Right ventricle myocardium superior (tissue), 1 donor: ENCODE measurements at places on chromosomes 4 and X. TPM values are rescaled to one million over a fixed set of nuclear protein-coding genes. Genes with fewer than 3 reads are reported as not detected.

Gene TMEM31
- total RNA-seq = not detected

Gene SMIM10
- total RNA-seq = 4.6 TPM

Gene AKAP14
- not detected for total RNA-seq

Gene YY2
- total RNA-seq = 0.35 TPM

Gene PPP1R2C
- total RNA-seq = not detected

Gene SLIT2
- total RNA-seq = 10.2 TPM

DNA sequence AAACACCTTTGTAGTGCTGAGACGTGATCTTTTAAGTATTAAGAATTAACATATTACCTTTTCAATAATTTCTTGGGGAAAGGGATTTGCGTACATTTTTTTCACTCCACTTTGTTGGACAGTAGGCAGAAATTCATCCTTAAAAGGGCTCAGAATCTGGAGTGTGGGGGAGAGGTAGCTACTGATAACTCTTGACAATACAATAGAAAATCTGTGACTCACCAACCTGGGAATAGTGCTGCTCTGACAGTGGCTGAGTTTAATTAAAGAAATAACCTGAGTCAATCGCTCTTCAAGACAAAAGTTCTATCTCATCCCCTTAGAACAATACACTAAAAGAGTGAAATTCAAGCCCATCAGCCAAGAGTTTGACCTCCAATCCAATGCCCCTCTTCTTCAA is 60.2 kb downstream of the SLC9A7 start:
- no peak for DNase-seq

DNA sequence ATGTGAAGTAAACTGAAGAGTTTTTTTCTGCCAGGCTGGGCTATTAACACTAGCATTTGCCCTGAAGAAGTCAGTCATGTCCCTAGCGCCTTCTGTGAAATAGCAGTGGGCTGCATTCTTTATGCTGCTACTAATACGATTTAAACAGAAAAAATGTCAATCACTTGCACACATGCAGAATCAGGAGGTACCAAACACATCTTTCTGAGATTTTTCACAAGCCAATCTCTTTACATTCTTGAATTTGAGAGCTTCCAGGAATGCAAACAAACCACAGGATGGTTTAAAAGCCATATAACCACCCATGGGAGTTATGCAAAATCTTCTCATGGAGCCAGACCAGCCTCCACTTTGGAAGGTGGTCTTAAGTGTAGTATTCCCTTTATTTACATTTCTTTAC is 220.1 kb downstream of the IQCM start:
- no peak for DNase-seq

DNA sequence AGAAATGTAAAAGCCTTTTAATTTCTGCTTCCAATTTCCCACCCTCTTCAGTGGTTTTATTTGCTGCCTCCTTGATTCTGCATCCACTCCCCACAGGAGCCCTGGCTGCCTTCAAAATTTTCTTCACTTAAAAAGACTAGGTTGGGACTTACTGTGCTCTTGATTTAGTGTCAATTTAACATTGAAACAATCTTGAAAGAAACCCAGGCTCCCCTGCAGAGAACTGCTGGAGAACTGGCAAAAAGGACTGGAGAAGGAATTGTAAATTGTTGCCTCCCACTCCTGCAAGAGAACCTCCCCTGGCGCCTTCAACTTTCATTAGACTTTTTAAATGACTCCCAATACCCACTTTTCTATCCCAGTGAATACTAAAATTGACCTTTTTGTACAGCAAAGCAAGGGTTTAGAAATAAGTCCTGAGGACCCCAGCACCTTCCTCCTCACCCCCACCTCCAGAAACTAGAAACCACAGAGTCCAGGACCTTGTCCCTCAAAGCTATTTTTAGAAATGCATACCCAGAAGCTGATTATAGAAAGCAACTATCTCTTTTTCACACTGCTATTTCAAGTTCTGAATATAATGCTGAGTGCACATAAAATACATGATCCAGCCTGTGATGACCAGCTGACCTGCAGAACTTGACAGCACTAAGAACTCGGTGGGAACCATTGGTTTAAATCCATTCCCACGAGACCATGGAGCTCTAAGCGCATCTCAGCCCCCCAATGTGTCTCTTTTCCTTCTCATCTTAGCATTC is 155.5 kb downstream of the INPP4B start:
- no peak for DNase-seq

DNA sequence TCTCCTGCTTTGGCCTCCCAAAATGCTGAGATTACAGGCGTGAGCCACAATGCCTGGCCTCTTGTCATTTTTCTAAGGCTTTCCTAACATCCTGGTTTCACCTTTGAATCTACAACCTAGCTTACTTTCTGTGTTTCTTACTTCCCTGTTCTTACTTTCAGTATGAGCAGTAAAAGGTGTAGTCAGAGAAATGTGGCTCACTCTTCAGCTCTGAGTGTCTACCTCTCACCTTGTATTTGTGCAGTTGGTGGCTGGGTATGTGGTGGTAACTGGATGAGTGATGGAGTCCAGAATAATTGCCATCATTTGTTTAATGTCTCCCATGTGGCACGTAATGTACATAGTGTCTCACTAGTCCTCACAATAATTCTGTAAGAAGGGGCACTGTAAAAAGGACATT is 19.1 kb upstream of the CXCL11 start:
- no peak for DNase-seq

DNA sequence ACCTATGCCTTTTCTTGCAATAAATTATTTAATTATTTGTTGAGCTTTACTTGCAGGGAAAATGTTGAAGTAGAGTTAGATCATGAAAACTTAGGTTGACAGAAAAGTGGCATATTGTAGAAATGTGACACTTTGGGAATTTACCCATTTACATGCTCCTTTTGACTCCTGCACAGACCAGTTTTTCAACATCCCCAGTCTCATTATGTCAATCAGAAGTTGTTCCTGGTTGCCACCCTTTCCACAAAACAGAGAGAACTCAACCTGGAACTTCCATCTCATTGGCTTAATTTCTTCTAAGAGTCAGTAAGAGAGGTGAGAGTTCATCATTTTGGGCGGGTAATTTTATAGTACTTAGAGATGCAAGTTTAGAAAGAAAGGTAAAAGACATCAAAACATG is 284.6 kb upstream of the ANKRD50 start:
- DNase-seq = no peak

GRCh38 chr4:150510176-150510865 is 71.6 kb upstream of the MAB21L2 start:
- no peak for DNase-seq

DNA sequence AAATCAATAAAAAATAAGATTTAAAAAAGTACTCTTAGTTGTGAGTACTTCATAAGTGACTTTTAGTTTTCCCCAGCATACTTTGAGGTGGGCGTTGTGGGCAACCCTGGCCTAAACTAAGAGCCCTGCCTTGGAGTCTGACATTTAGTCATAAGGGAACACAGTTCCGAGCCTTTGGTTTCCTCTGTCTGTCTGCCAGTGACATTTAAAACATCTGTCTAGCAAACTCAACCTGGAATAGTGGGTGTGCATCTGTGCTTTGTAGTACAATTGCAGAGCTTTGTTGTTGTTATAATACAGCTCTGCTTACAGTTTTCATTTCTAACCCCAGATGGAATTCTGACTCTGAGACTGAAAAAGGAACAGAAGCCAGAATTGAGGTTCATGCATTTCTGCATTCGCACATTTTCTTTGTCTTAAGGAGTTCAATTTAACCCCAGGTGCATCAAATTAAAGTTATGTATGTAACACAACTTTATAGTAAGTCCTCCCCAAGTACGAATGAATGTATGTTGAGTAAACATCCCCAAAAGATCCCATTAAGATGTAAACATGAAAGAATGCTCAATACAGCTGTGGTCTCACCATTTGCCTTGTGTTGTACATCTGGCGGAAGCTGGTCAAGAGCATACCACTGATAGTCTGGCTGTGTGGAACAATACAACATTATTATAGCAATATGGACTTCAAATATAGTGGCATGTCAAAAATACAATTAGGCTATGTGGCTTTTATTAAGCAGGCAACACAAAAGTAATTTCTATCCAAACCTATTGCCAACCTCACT is 25.9 kb downstream of the TNIP3 start:
- DNase-seq = no peak
